AG10803 (cell line): ENCODE measurements at places on chromosomes 7 and 10.

DNA sequence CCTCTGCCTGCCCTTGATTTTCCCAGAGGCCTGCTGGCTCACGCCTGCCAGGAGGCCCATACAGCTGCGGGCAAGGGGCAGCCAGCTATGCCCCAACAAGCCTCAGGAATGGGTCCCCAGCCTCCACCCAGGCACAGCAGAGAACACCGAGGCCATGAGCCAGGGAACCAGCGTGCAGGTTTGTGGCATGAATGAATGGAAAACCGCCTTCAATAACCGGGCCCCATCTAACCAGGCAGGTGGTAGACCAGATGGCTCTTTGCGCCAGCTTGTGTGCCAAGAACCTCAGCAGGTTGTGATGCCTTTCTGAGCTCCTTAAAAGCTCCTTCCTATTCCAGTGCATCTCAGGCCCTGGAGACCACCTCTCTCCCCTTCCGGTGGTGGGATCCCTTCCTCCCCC lies 50.2 kb downstream of the ELFN1 start:
- DNase-seq: no peak

DNA sequence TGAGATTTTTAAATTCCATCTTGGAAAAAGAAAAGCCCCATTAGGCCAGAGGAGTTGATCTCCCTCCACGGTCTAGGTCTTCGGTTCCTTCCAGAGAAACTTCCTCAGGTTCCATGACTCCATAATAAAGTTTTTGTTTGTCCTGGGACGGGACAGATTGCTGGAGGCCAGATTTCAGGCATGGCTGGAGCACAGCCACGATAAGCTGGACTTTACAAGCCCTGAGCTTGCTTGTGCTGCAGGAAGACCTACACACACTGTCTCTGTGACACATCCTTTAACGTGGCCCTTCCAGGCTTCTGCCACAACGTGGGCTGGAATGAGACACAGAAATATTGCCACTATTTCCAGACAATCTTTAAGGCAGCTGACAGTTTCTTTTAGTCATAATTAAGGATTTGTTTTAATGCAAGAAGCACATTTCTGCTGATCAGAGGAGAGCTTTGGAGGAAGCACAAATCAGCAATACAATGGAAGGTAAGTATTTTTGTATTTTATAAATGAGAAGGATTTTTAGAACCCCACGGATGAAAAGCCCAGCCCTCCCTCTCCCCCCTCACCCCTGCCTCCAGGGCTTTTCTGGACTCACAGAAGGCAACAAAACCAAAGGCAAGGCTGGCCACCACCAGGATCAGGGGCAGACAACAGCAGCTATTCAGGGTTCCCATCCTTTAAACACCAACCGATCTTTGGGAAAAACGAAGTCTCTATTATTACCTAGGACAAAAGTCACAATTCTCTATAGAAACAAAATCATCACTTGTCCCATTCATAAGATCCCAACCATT lies 6.5 kb downstream of the CTBP2 start:
- peak; percentile 45 for DNase-seq

DNA sequence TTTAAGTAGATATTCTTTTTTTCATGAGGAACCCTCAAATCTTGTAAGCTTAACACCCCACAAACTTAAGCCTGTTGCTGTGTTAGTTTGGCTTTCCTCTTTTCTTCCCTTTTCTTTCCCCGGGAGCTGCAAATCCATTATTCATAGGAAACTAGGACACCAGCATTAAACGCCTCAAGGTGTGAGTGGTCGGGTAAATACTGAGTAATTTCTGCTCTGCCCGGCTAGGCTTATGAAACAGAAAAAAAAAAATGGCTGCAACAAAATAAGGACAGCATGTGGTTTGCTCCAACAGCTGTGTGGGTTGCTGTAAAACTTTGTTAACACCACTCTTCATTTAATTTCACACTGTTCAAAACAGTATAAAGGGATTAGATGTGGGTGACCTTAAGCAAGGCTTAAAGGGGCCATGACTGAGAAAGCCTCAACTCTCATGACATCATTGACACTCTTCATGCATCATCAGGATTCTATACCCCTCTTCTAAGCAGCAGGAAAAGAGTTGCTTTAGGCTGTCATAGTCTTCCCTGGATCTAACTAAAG lies 104.1 kb downstream of the AOAH start:
- DNase-seq: no peak

- DNase-seq: no peak
Observed at GRCh38 chr10:94002156-94002555, 8.4 kb downstream of the PLCE1 start.

DNA sequence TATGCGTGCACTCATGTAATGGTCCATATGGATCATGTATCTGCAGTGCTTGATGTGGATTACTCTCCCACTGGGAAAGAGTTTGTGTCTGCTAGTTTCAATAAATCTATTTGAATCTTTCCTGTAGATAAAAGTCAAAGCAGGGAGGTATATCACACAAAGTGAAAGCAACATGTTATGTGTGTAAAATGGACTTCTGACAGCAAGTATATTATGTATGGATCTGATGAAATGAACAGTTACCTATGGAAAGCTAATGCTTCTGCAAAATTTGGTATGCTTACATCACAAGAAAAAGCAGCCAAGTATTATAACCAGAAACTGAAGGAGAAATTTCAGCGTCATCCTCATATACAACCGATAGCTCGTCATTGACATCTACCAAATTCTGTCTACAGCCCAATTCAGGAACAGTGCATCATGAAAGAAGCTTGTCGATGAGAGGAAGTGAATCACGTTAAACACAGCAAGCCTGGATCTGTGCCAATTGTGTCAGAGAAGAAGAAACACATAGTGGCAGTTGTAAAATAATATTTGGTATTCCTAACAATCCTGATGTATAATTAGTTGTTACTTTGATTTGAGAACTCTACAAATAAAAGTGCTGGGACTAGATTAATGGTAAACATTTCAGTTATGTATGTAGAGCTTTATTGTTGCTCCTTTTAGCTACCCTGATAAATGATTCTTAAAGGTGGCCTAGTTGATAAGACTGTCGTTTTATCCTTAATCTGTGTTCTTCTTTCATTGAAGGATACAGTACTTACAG lies 14.2 kb upstream of the SYPL1 start:
- DNase-seq: peak; percentile 45

DNA sequence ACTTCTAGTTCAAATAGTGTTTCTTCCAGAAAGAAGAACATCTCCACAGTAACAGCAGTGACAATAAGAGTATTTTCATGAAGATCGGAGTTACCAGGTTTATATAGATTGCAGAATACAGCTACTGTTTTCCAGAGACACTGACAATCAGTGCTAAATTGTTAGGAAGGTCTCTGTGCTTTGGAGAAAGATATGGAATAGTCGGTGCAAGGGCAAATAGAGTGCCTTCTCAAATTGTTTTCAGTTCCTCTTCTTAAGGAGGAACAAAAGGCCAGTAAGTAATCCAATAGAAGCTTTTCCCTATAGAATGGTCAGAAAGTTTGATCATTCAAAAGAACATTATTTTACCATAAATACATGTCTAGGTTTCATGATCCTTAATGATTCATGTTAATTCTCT lies 2.6 kb upstream of the KIAA1217 start:
- no peak for DNase-seq

DNA sequence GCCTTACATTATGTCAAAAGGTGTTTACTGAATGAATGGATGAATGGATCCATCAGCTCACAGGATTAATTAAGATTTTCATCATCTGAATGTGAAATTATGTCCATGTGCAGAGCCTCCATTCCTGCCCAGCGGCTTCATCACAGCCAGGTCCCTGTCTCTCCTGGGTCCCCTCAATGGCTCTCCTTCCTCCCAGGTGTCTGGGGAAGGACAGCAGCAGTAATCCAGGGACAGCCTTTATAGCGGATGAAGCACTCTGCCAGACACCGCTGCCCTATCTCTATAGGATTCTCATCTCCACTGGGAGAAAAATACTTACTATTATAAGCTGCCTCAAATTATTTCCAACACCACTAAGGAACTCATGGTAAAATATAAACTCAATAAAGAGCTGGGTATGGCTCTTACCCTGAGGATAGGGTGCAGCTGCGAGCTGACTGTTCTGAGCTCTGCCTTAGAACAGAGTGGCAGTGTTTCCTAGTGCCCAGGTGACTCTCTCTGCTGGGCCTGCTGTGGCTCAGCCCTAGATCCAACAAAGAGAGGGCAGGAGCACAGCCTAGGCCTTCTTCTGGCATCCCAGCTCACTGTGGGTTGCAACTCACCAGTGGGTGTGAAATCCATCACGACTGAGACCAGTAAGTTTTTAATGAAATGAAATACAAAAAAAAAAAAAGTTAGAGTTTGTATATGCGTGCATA lies 38.3 kb downstream of the GPRIN2 start:
- no peak for DNase-seq

- no peak for DNase-seq
Observed at GRCh38 chr7:5173496-5173895, 16.5 kb upstream of the WIPI2 start.

DNA sequence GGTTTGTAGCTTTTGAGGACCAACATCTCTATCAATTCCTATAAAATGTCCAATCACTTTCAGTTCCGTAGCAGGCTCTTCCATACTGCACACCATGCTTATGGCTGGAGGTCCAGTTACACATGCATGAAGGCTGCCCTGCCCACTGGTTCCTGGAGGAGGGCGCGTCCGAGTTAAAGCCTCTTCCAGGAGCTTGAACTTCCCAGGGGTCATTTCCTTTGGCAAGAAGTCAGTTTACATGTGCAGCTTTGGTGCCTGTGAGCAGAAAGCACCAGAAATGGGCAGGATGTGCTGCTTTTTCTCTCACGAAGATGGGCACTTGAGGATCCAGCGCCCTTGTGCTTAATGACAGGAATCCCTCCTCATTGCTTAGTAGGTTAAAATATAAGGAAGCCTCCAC lies 17.6 kb upstream of the PHYH start:
- DNase-seq: no peak

DNA sequence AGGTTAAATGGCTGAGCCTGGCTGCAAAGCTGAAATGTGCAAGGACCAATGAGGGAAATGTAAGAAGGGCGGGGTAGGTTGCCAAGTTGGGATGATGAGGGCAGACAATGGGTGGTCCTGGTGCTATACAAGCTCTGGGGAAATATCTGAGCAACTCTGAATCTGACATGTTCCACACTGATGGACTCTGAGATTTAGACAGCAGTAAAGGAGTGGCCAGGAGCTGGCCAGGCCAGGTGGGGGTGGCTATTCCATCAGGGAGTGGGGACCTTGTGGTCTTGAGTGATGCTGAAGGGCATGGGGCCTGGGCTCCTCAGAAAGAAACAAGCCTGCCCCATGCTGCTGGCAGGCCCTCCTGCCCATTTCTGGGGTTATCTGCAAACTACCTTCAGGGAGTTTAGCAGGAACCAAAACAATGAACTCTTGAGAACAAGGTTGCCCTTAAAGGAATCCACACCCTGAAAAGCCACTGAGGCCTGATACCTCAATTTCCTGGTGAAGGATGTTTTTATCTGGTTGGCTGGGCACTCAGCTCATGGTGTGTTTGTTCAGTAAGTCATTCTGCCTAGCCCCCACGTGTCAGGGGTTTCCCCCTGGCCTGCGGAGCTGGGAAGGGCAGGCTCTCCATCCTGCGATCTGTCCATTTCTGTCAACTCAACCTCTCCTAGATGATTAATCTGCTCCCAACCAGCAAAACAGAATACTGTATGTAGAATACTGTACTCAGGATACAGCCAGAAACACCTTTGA lies 143.3 kb upstream of the TNS3 start:
- DNase-seq: no peak
